Activated CD4-positive, alpha-beta T cell treated with anti-CD3 and anti-CD28 coated beads, Interleukin-2, amount 10 ng/mL, durations not matched to agents 24 days and 14 days (primary cell): ENCODE measurements at places on chromosomes 7 and 10.

DNA sequence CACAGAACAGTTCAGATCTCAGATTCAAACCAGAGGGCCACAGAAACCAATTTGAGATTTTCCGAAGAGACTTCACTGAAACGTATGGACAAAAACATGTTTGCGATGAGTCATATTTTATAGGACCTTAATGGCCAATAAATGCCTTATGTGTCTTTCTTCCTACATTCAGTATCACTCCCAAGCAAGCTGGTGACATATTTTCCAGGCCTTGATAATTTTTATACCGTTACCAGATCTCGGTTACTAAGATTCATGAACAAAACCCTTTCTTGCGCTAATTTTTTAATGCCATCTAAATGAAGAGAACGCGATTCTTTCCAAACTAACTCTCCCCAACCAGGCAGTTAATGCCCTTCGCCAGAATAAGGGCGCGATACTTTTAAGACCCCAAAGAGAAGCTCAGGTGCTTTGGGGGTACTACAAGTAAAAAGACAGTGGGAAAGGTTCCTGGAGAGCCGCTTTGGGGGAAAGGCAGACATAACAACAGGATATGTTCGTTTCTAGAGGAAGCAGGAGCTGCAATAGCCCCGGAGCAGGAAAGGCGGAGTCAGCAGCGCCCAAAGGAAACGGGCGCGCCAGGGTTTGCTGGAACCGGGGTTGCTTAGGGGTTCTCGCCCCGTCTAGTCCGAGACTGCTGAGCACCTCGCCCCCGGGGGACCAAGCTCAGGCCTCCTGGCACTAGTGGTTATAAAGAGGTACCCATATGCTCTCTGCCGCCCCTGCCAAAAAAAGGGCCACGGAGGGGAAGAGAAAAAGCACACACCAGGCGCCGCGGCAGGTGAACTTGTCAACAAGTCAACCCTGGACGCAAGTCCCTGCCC, 884 bp downstream of the ICA1 start:
- peak; percentile 71 for DNase-seq

DNA sequence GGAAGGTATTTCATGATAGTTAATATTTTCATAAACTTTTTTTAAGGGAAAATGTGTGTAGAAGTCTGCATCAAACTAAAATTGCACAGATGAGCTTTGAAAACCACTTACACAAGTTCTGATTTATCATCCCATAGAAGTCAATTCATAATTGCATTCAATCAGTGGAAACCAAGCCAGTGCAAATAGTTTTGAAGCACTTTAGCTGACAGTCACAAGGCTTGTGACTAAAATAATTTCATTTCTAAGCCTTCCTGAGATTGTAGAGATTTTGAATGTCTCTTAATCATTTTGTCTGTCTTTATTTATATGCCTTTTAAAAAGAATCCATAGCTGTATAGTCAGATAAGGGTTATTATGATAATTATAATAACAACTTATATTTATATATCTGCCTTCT, 41.4 kb downstream of the EXOC4 start:
- no peak for DNase-seq

GRCh38 chr10:15897287-15897686, 37.0 kb upstream of the MINDY3 start:
- DNase-seq: no peak

DNA sequence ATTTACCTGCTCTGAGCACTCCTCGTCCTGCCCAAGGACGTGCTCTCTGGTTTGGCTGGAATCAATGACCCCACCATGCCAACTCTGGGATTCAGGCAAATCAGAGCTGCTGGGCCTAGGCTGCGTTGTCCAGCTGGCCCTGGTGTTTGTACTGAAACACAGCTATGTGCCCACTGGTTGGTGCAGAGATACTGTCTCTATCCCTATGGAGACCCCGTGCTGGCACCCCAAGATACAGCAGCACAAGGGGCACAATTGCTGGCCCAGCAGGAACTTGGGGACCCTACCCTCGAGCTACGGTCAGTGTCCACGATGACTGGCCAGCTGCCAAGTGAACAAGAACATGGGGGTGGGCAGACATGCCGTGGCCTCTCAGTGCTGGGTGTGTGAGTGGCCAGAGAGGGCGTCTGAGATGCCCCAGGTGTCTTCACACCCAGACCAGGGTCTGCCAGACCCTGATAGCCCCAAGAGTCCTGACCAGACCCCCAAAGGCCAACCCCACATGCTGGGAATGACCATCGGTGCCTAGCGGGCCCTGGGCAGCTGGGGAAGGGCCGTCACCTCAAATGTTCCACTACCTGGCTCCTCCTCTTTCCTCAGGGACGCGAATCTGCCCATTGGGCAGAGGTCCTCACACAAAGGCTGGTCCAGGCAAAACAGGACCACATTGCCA, 79.3 kb upstream of the ZNF479 start:
- no peak for DNase-seq

GRCh38 chr7:12222889-12223579, 11.9 kb downstream of the TMEM106B start:
- DNase-seq: no peak

DNA sequence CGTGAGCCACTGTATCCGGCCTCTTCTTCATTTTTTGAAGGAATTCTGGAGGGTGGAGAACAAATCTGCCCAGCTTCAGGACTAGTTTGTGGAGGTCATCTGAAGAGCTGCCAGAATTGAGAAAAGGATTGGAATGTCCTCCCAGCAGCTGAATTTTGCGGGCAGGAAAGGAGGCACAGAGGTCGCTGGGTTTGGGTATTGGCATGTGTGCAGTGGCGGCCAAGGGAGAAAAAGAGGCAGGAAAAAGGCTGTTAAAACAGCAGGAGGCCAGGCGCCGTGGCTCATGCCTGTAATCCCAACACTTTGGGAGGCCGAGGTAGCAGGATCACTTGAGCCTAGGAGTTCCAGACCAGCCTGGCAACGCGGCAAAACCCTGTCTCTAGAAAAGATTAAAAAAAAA, 80.4 kb downstream of the HIP1 start:
- DNase-seq: no peak

- DNase-seq: no peak
Measured at GRCh38 chr10:14087566-14087965, 243.2 kb downstream of the FRMD4A start.

DNA sequence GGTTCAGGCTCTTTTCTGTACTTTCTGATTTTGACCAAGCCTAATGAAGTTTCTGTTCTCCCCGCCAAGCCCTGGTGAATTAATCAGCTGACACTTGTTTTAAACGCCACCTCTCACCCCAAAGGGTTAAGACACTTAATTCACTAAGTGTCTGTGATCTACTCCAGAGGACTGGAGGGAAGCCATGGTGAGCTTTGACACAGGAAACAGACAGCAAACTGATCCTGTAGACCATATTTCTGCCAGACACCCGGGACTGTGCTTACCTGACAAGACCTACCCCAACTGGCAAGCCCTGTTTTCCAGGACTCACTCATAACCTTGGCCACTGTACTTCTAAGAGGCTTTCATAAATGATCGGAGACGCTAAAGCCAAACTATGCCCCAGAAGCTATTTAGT, 126.0 kb downstream of the STRA8 start:
- DNase-seq: no peak

- peak; percentile 37 for DNase-seq
Measured at GRCh38 chr10:94630017-94630688, 53.4 kb upstream of the CYP2C18 start.

- DNase-seq: peak; percentile 35
Measured at GRCh38 chr10:129759214-129760002, 204.7 kb downstream of the EBF3 start.

DNA sequence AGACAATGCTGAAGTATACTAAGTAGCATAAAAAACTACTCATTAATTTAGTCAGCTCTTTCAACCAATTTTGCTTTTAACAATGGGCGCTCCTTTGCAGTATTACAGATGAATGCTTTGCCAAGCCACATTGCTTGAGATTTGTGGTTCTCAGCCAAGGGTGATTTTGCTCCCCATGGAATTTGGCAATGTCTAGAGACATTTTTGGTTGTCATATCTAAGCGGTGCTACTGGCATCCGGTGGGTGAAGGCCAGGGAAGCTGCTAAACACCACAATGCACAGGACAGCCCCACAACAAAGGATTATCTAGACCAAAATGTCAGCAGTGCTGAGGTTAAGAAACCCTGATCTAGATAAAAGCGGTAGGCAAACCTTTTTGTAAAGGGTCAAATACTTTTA, 112.0 kb downstream of the UBE2H start:
- DNase-seq: no peak

- DNase-seq: no peak
Measured at GRCh38 chr7:68980011-68980410, 618.3 kb upstream of the AUTS2 start.

DNA sequence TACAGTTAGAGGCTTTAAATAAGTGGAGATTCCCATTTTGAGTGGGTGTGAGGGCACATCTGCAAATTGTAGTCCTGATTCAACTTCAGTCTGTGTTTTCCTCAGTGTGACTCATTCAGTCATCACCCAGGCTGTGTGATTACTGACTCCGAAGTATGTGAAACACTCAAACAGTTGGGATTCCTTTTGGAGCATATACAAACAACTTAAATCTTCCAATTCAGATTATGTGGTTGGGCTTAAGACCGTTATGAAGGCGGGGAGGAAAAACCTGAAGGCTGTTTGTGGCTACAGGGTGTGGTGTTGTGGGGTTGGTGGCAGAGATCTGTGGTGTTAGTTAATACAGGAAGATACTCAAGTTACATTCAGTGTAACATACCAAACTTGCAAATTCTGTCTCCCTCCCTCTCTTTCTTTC, 259.7 kb upstream of the FERD3L start:
- no peak for DNase-seq

DNA sequence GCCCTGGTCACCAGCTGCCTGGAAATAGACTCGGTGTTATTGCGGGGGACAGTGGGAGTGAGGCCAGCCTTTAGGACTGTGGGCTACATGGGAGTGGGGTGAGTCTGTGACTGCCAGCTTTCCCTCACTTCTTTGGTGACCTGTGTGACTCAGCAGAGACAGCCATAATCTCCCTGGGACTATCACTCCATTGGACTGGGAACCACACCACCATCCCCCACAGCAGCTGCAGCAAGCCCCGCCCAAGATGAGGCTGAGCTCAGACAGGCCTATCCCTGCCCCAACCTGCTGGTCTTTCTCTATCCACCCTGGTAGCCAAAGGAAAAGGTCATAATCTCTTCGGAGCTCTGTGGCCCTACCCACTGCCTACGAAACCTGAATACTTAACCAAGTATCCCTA, 263.2 kb downstream of the FZD1 start:
- no peak for DNase-seq

DNA sequence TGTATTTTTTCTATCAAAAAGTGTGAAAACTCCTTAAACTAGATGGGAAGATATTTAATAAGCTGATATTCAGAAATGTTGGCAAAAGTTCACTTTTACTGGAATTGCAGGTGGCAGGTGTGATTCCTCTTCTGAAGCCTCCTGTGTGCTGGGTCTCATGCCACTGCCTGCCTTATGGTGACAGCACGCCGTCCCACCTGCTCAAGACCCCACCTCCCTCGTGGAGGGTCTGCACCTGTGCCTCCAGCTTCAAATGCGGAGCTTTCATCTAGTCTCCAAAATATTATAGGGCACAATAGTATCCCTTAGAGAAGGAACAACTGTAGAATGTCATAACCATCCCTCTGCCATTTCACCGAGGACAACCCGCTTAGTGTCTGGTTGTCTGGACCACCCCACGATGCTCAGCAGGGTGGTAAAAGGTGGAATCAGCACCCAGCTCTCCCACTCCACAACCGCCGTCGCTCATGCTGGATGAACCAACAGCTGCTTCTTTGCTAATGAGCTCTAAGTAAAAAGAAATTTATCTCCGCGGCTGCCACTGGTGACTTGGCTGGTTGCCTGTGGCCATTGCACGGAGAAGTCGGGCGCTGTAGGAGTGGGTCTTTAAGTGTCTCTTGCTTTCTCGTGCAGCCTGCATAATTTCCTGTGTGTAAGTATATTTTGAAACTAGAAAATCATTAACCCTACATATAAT, 119.3 kb upstream of the TCERG1L start:
- no peak for DNase-seq
